Activated CD4-positive, alpha-beta T cell treated with anti-CD3 and anti-CD28 coated beads, Interleukin-2, amount 10 ng/mL, durations not matched to agents 24 days and 14 days (primary cell): ENCODE measurements at places on chromosomes 4 and X.
A peak's percentile ranks its signal among the peaks of the same experiment; 100 is the strongest.

GRCh38 chr4:20391198-20391597 is 139.5 kb downstream of the SLIT2 start:
- DNase-seq: no peak

GRCh38 chr4:78129383-78130108 is 72.4 kb downstream of the FRAS1 start:
- no peak for DNase-seq

GRCh38 chr4:40874331-40874730 is 124.6 kb downstream of the NSUN7 start:
- DNase-seq: no peak

- no peak for DNase-seq
Measured at GRCh38 chrX:132837126-132837525, 121.3 kb downstream of the HS6ST2 start.

GRCh38 chr4:150828159-150828558 is 186.9 kb downstream of the LRBA start:
- DNase-seq: peak; percentile 76
